ENCODE measurements at places on chromosomes 12 and 14.

DNA sequence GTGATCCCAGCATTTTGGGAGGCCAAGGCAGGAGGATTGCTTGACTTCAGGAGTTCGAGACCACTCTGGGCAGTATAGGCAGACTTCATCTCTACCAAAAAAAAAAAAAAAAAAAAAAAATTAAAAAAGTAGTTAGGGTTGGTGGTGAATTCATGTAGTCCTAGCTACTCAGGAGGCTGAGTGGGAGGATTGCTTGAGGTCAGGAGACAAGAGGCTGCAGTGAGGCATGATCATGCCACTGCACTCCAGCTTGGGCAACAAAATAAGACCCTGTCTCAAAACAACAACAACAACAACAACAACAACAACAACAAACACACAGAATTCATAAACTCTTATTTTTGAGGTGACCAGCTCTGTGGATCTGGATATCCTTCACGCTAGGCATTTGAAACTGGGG lies 17.1 kb downstream of the SLC25A3 start:
- DNase-seq = no peak

- peak; percentile 27 for DNase-seq
These were observed 431 bp downstream of the HIP1R start for GRCh38 chr12:122835750-122836026.

GRCh38 chr14:27528328-27528727 lies 930.5 kb upstream of the NOVA1 start:
- DNase-seq = no peak

DNA sequence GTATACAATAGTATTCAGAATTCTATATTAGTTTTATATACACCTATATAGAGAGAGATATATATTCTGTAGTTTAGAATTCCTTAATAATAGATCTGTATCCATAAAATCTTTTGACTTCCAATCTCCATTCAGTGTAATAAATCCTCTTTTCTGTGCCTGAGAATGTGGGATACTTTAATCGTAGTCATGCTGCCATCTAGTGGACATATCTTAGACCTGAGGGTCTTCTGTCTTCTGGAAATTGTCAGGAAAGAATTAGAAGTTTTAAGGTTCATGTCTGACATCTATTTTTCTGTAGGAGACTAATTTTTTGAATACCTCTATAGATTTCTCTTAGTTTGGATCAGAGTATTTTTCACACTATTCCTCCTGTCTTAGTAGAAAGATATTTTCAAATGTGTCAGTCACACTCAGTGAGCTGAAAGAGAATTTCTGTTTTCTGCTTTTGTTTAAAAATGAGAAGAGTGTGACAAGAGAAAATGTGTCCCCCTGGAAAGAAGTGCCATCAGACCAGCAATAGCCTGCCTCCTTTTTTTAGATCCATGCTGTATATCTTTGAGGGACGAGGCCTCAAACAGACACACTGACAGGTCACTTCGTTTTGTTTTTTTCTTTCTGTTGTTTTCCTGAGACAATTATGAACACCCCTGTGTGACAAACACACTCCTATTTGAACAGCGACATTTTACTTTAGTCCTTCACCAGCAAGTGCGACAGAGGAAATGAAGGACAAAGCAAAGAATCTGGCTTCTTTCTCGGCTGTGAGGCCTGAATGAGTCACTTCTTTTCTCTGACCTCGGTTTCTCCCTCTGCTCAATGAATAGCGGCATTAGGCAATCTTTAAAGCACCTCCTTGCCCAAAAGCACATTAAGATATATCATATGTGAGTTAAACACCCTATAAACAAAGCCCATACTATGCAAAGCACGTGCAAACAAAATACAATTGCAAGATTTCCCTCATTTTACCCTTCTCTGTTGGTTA lies 96.3 kb downstream of the GALC start:
- no peak for DNase-seq

DNA sequence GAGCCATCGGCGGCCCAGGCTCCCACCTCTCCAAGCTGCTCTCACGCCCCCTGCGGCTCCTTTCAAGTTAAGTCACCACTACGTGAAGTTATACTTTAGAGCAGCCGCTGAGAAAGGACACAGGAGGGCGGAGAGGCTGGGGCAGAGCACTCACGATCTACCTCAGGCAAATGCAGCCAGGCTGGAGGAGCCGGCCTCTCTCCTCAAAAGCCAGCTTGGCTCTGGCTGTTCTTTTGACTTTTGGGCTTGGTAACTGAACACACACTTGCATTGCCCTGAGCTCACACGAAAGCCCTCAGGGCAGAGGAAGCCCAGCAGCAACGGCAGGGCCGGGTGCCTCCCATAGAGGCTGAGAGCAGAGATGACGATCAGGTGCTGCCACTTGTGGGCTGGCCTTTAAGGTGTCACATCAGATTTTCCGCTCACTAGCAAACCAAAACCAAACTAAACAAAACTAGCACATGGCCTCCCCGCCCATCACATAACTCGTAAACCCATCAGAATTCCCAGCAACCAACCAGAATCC lies 75.2 kb downstream of the PITPNM2 start:
- DNase-seq = peak; percentile 58

GRCh38 chr12:50661300-50662115 lies 102.4 kb upstream of the ATF1 start:
- DNase-seq = no peak

GRCh38 chr12:25784669-25785068 lies 173.8 kb upstream of the RASSF8 start:
- no peak for DNase-seq

GRCh38 chr12:95951515-95951914 lies 8.4 kb downstream of the AMDHD1 start:
- DNase-seq = no peak

DNA sequence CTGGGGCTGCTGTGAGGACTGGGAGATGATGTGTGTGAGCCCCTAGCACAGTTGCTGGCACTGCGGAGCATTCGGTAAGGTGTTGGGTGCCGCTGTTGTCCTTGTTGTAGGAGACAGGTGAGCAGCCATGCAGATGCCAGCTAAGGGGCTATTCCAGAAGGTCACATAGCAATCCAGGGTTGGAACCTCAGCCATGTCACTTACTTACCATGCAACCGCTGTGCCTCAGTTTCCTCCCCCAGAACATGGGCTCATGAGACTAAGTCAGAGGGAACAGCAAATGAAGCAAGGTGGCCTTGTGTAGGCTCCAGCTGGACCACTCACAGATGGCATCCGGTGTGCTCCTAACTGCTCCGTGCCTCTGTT lies 13.2 kb downstream of the DTX1 start:
- no peak for DNase-seq

- DNase-seq = no peak
These were observed 55.1 kb downstream of the SSH1 start for GRCh38 chr12:108802101-108802961.

DNA sequence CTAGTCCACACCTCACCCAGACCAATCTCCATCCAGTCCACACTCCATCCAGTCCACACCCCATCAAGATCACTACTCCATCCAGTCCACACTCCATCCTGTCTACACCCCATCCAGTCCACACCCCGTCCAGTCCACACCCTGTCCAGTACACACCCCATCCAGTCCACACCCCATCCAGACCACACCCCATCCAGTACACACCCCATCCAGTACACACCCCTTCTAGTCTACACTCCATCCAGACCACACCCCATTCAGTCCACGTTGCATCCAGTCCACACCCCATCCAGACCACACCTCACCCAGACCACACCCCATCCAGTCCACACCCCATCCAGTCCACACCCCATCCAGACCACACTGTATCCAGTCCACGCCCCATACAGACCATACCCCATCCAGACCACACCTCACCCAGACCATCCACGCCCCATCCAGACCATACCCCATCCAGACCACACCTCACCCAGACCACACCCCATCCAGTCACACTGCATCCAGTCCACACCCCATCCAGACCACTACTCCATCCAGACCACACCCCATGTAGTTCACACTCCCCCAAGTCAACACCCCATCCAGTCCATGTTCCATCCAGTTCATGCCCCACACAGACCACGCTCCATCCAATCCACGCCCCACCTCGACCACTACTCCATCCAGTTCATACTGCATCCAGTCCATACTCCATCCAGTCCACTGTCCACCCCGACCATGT lies 116.6 kb upstream of the RTL1 start:
- DNase-seq = no peak

DNA sequence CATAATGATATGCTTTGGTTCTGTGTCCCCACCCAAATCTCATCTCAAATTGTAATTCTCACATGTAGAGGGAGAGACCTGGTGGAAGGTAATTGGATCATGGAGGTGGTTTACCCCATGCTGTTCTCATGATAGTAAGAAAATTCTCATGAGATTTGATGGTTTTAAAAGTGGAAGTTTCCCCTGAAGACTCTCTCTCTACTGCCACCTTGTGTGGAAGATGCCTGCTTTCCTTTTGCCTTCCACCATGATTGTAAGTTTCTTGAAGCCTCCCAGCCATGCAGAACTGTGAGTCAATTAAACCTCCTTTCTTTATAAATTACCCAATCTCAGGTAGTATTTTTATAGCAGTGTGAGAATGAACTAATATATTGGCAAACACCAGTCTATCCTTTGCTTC lies 260.4 kb upstream of the PPFIA2 start:
- no peak for DNase-seq

- no peak for DNase-seq
These were observed 67.0 kb downstream of the PTHLH start for GRCh38 chr12:27905285-27906126.

DNA sequence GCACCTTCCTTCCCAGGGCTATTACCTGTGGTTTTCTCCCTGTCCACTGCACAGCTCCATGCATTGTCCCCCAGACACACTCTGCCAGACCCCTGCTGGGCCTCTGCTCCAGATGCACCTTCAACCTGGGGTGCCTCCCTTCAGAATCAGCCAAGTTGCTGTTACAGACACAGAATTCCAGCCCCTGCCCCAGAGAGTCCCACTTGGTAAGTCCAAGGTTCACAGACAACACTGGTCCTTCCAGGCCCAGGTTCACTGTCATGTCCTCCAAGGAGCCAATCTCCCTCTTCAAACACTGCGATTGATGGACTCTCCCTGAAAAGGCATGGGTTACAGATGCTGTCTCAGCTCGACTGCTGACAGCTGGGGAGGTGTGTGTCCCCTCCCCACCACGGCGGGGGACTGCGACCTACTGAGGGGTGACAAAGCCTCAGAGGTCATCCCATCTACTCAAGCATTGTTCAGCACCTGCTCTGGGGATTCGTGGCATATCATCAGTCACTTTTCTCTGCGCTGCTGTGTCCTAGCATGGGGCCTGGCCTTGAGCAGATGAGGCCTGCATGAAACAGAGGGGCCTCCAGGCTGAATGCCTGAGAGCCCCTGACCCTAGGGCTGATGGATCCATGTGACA lies 24.3 kb downstream of the CALM1 start:
- DNase-seq = no peak
